ENCODE measurements at places on chromosomes 2 and 18.

DNA sequence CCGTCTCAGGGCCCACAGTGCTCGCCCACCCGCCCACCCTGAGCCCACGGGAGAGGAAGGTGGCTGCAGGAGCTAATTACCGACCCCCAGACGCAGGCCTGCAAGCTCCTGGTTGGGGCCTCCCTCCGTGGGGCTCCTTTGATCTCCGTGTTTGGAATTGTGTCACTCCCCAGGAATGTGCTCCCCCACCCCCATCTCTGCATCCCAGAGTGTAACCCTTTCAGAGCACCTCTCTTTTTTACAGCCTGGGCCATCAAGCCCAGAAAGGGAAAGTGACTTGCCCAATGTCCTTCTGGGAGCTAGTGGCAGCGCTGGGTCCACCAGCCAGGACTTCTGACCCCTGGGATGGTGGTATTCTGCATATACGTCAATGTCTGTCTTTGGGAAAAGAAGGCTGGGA lies 335.1 kb downstream of the CYRIA start:
- no peak for DNase-seq

DNA sequence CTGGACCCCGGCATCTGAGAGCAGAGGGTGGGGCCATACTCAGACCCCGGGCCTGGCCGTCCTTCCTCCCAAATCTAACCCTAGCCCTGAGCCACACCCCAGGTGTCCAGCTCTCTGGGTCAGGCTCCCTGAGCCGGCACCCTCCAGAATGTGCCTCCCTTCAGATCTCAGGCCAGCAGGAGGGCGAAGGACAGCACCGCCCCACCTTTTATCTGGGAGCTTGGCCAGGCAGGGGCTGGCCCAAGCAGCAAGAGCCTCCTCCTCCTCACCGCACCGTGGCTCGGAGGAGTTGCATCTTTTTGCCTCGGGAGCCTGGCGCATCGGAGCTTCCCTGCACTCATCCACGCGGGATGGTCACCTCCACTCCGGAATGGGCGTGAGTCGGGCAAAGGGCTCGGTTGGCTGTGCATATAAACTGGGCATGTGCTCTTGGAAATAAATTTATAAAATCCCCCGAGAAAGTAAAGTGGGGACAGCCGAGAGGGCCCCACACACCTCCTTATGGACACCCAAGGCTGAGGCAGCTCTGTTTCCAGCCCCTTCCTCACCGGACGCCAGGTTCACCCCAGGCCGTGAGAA lies 69.1 kb upstream of the CTDP1 start:
- DNase-seq = no peak

- DNase-seq = peak; percentile 15
Observed at GRCh38 chr2:230930149-230930780, 5.2 kb upstream of the GPR55 start.

GRCh38 chr18:78641689-78642231 lies 337.9 kb upstream of the SALL3 start:
- DNase-seq = no peak

- no peak for DNase-seq
Observed at GRCh38 chr2:241213041-241213440, 24.6 kb downstream of the ANO7 start.

DNA sequence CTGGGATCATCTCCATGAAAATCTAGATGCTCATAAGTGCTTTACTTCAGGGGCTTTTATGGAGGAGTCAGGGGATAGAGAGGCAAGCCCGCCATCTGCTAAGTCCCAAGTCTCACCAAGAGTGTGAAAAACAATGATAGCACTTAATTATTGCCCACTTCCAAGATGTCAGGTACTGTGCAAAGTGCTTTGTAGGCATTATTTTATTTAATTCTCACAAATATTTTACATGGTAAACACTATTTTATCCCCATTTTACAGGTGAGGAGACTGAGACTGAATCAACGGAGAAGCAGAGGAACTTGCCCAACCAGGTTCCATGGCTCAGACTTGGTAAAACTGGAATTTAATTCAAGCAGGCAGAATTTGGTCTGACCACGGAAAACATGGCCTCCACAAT lies 147.5 kb downstream of the ACKR3 start:
- no peak for DNase-seq

DNA sequence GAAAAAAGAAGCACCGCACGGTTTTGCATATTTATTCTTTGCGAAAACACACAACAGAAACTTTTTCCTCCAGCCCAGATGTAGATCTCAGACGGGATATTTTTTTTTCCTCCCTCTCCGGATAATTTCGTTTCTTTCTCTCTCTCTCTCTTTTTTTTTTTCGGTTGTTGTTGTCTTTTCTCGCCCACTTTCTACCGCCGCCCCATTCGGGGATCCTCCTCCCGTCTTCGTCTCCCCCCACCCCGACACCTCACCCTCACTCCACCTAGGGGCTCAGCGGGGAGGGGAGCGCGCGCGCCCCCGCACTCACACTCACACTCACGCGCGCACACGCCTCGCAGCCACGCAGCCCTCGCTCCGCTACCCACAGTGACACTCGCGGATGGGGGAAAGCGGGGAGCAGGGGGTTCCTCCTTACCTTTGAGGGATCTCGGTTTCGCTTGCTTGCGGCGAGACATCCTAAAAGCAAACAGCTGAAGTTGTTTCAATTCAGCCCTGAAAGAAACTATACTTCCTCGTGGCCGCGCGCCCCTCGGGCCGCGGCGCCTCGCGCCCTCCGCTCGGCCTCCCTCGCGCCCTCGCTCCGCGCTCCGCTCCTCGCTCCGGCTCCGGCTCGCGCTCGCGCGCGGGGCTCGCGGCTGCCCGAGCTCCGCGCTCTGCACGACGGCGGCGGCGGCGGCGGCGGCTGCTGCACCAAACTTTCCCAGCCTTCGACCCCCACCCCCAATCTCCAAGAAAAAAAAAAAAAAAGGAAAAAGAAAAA lies 1.3 kb downstream of the ZNF521 start:
- DNase-seq = peak; percentile 87

- DNase-seq = no peak
Observed at GRCh38 chr2:241762933-241763369, 13.7 kb upstream of the GAL3ST2 start.

- no peak for DNase-seq
Observed at GRCh38 chr2:120526047-120526562, 180.2 kb downstream of the INHBB start.
